ENCODE measurements at places on chromosomes 2 and 18.

GRCh38 chr2:58135861-58136260 is 89.3 kb downstream of the VRK2 start:
- DNase-seq = no peak

DNA sequence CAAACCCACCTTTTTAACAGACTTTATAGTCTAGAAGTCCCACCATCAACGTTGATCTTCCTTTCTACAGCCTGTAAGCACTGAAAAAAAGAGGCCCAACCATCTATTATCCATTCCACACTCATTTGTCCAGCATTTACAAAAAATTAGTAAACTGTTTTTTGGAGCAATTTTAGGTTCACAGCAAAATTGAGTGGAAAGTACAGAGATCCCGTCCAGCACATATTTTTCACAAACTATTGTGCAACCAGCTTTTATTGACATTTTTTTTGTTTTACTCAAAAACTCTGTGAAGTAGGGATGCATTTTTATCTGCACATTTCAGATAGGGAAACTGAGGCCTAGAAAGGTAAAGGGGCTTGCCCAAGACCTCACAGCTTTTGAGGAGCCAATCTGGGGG is 68.6 kb downstream of the TNP1 start:
- no peak for DNase-seq

- DNase-seq = no peak
These were observed 73.2 kb upstream of the LCLAT1 start for GRCh38 chr2:30373881-30374302.

DNA sequence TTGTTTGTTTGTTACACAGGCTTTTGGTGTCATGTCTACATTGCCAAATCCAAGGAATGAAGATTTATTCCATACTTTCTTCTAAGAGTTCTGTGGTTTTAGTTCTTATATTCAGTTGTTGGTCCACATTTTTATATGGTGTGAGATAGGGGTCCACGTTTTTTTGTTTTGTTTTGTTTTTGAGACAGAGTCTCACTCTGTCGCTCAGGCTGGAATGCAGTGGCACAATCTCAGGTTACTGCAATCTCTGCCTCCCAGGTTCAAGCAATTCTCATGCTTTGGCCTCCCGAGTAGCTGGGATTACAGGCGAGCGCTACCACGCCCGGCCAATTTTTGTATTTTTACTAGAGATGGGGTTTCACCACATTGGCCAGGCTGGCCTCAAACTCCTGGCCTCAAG is 8.2 kb downstream of the RALBP1 start:
- no peak for DNase-seq

DNA sequence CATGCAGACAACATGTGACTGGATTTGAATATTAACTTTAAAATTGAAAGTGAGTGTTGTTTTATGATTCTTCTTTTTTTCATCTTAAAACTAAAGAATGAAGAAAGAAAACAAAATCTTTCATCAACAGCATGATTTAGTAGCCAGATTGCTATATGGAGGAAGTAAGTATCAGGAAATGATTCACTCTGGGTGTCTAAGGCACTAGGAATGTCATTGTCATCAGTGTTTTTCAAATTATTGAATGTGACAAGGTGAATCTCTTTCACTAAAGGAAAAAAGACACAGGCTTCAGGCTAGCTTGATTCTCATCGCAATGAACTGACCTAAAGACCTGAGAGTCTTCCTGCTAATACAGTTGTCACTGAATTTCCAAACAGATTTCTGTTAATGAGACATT is 430.1 kb downstream of the FBXO15 start:
- DNase-seq = no peak

DNA sequence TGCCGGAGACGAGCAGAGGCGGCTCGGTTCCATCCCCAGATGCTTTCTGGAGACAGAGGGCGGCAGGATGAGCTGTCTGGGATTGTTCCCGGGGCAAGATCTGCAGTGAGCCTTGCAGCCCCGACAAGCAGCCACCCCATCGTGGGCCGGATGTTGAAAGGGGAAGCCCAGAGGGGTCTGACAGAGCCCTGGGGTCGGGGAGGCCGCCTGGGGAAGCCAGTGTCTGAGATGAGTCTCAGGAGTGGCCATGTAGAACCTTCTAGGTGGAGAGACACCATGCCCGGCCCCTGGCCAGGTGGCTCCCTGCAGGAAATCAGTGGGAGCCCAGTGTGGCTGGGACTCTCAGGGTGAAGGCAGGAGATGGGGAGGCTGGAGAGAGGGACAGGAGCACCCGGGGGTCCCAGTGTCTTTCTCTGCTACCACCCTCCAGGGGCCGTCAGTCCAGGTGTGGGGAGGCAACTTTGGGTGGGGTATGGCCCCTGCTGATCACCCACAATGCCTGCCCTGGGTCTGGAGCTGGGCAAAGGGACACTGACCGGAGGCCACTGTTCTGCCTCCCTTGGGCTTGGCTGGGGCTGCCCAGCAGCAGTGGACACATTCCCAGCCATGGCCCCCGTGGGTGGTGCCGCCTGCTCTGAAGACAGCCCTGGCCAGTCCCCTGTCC is 128.3 kb upstream of the HS6ST1 start:
- DNase-seq = no peak

GRCh38 chr2:190119257-190119656 is 56.7 kb upstream of the MSTN start:
- DNase-seq = no peak

DNA sequence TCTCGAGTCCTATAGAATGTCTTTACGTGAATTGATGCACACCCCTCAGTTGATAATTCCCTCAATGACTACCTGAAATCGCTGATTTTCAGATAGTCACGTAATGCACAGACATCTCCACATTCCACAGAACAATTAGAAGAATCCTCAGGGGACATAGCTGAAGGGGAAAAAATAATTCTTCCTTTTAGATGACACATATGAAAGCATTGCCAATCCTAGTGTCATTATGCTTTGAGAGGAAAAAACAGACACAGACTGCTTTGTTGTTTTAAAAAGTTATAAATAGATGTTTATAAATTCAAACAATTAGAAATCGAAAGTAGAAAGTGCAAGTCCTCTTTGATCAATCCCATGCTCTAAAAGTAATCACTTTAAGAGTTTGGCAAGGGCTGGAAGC is 100.6 kb upstream of the FN1 start:
- DNase-seq = no peak

DNA sequence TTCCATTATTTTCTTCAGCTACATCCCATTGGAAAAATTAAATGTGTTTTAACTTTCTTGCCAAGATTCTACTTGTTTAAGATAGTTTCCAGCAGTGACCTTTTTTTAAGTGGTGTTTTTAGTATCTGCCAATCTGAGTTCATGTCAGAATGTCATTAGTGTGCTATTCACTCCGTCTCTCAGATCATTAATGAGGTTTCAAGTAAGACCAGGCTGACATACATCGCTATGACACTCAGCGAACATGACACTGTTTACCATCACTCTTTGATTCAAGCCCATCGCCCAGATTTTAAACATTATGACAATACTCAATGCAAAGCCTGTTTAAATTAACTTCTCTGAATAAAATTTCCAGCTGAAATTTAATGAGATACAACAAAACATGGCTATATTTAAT is 272.0 kb upstream of the KYNU start:
- DNase-seq = no peak

DNA sequence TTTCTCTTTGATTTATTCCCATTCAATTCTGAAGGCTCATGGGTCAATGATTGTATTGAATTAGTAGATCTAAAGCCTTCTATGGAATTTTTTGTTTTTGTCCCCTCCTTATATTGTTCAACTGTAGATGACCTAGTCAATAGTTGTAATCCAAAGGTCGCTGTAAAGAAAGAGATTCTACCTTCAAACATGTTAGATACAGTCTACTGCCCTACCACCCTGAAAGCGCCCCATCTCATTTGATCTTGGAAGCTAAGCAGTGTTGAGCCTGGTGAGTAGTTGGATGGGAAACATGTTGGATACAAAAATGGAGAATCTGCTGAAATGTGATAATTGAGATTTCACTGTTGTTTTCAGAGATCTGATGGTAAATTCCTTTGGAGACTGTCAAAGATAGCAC is 63.0 kb downstream of the PPP1R1C start:
- DNase-seq = no peak

- no peak for DNase-seq
These were observed 313.9 kb downstream of the CELF4 start for GRCh38 chr18:37251679-37252078.

DNA sequence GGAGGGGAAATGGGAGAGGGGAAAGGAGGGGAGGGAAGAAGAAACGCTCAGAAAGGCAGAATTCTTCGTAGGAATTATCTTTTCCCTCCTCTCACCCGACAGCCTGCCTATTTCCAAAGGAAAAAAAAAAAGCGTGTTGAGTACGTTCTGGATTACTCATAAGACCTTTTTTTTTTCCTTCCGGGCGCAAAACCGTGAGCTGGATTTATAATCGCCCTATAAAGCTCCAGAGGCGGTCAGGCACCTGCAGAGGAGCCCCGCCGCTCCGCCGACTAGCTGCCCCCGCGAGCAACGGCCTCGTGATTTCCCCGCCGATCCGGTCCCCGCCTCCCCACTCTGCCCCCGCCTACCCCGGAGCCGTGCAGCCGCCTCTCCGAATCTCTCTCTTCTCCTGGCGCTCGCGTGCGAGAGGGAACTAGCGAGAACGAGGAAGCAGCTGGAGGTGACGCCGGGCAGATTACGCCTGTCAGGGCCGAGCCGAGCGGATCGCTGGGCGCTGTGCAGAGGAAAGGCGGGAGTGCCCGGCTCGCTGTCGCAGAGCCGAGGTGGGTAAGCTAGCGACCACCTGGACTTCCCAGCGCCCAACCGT is at the start of gene GAD1:
Gene GAD1 (plus strand): TSS at position 384 of the 589 bp plus-strand sequence. CDS start 1,705 bp downstream, outside the sequence.
- peak; percentile 78 for DNase-seq

DNA sequence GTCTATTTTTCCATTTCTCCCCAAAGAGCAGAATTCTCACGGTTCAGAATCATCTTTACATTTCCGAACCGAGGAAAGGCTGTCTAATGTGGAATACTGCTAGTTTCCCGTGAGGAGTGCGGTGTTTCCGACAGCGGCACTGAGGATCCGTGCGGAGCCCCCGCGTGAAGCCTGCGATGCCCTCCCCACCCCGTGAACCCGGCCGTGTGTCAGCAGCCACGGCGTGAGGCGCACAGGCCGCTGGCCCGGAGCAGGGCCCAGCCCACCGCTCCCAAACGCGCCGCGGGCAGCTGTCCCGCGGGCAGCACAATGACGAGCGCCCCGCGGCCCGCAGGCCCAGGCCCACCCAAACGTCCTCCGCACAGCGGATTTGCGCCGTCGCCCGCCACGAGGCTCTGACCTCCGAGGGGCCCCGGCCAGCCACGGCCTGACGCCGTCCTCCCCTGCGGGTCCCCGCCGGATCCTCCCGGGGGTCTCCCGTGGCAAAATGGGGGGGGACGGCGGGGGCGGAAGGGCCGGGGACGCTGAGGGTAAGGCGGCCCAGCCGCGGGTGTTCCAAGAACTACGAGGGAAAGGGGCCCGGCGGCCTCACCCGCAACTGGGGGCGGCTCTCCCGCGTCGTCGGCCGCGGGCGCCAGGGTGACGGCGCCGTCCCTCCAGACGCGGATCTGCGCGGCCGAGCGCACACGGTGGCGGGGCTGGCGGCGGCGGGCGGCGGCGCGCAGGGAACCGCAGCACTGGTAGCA is 796 bp downstream of the SPIRE1 start:
- peak; percentile 61 for DNase-seq

- DNase-seq = no peak
These were observed 95.4 kb downstream of the DOCK10 start for GRCh38 chr2:224946895-224947294.

DNA sequence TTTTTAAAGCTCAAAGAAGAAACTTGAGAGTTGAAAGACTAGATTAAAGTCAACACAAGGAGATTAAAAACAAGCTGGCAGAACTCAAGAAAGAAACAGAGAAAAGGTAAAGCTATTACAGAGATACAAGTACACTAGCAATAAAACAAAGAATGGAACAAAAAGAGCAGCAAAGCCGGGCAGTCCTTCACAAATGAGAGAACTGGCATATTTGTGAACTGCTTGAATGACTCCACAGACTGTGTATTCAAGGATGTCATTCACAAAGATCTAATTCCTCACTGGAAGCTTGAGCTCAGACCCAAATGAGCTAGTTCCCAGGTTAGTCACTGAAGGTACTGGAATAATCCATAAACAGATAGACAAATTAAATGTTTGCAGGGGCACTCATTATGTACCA is 318.0 kb downstream of the MYCN start:
- DNase-seq = no peak

GRCh38 chr18:44883671-44884070 is 203.0 kb downstream of the SETBP1 start:
- DNase-seq = no peak

All from RPMI8226 (cell line).